ENCODE measurements at places on chromosomes 5 and 9. TPM values are rescaled to one million over a fixed set of nuclear protein-coding genes. Genes with fewer than 3 reads are reported as not detected.

Gene LHX2
- total RNA-seq = 3.5 TPM

Gene STK32A
- 0.24 TPM for total RNA-seq

Gene SLC36A2
- total RNA-seq = not detected

Gene CENPP
- total RNA-seq = 6.8 TPM

Gene PDCD1LG2
- 0.30 TPM for total RNA-seq

Gene KCTD16
- 0.02 TPM for total RNA-seq

Gene LCN1
- 0.20 TPM for total RNA-seq

Gene IARS1
- total RNA-seq = 106 TPM

Gene SCGB3A1
- total RNA-seq = not detected

Gene C1QTNF3
- total RNA-seq = 0.09 TPM

Gene SKIC3
- total RNA-seq = 24.5 TPM

Gene DBH
- total RNA-seq = not detected

Gene RAB3C
- not detected for total RNA-seq

Gene GPR150
- 0.16 TPM for total RNA-seq

Gene CCL27
- total RNA-seq = not detected

Gene CCL28
- total RNA-seq = 0.03 TPM

Gene ANP32B
- 309 TPM for total RNA-seq

Gene LCP2
- not detected for total RNA-seq

Gene SYNPO
- 21.7 TPM for total RNA-seq

Gene CMYA5
- 0.14 TPM for total RNA-seq

Gene IFNB1
- total RNA-seq = not detected

Gene CCDC107
- 27.5 TPM for total RNA-seq

Gene FRMPD1
- total RNA-seq = 0.05 TPM

Gene SHOC1
- total RNA-seq = not detected

Gene PCDHGC3
- 6.7 TPM for total RNA-seq

Gene ZNF474
- 0.17 TPM for total RNA-seq

Gene KIF20A
- total RNA-seq = 39.4 TPM

Gene TRMO
- total RNA-seq = 13.0 TPM

Gene SPINK1
- 0.63 TPM for total RNA-seq

Gene KCNV2
- not detected for total RNA-seq

Gene ELOVL7
- 12.1 TPM for total RNA-seq

Gene RFESD
- total RNA-seq = 2.1 TPM

Gene SH3RF2
- total RNA-seq = 2.4 TPM

Gene C9orf50
- not detected for total RNA-seq

Measured in A549 treated with Hydrocortisone at 1 μM for 4 hours (cell line).